CD4-positive, alpha-beta T cell treated with Interleukin-15 for 4 hours (primary cell): ENCODE measurements at places on chromosomes 5 and 9.

- peak; percentile 29 for DNase-seq
These were observed at the start of gene PTCH1 for GRCh38 chr9:95516734-95517558. Gene PTCH1 (minus strand): TSS chr9:95516971.

DNA sequence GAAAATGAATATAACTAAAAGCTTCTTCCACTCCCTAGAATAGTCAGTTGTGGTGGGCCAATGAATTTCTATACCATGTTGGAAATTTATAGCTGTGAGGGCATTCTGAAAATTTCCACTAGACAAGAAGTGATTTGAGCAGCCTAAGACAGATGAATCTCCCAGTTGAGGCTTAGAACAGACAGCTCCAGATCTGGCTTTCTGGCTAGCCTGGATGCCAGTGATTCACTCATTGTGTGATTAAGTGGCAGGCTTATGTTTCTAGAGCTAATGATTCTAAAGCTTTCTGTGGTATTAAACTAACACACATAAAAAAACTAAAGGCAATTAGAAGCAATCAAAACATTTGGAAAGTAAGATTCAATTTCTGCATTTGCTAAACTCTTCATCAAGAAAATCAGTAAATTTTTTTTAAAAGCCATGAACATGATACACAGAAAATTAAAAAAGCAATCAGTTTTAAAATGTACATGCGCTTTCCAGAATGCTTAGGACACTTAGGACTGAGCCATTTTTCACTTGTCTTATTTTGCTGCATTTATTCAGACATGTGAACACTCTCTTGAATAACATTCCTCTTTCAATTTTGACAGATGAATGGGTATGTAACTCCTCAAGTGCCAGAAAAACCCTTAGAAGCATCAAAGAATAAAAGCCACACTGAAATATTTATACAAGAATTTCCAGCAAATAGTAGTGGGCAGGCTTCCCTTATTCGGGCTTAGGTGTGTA, 100.5 kb upstream of the GNAQ start:
- no peak for DNase-seq

GRCh38 chr9:33780276-33780675, 15.1 kb upstream of the PRSS3 start:
- no peak for DNase-seq

DNA sequence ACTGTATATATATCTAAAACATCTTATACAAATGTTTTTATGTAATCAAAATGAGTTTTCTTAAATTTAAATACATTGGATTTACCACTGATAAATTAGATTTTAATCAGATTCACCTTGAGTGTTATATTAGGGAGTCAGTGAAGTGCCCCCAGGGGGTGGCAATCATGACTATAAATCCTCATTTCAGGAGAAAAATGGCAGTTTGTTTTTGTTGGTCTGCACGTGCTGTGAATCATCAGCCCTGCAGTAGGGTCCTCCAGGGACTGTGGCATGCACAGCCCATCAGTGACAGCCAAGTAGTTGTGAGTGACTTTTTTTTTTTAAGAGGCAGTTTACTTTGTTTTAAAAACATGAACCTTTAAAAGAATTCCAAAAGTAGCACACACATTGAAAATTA, 65.2 kb downstream of the ZSWIM6 start:
- no peak for DNase-seq

DNA sequence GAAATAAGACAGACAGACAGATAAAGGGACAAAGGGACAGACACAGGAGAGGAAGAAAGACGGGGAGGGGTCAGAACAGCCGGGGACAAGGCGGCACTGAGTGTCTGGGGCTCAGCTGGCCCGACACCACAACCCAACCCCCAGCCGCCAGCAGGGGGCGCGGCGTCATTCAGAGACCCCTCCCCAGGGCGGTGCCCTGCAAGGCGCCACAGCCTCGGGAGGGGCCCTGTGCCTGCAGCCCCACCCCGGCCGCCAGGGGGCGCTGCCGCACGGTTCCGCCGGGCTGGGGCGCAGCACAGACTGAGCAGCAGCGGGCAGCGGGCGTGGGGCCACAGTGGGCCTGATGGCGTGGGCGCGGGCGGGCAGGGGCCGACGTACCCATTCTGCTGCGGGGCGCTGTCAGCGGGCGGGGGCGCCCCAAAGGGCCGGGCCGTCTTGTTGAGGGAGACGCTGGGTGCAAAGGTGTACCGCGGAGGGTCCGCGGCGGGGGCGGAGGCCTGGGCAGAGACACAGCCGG, 5.9 kb downstream of the PDLIM7 start:
- no peak for DNase-seq

GRCh38 chr5:160318409-160318808, 6.0 kb upstream of the CCNJL start:
- no peak for DNase-seq
